ENCODE measurements at places on chromosomes 5 and 9. TPM values are rescaled to one million over a fixed set of nuclear protein-coding genes. Genes with fewer than 3 reads are reported as not detected.
A peak's percentile ranks its signal among the peaks of the same experiment; 100 is the strongest.

The OLFML2A gene
- total RNA-seq, result 39.3 TPM

- no peak for DNase-seq
Observed at GRCh38 chr5:56155992-56156584, 77.0 kb downstream of the ANKRD55 start.

DNA sequence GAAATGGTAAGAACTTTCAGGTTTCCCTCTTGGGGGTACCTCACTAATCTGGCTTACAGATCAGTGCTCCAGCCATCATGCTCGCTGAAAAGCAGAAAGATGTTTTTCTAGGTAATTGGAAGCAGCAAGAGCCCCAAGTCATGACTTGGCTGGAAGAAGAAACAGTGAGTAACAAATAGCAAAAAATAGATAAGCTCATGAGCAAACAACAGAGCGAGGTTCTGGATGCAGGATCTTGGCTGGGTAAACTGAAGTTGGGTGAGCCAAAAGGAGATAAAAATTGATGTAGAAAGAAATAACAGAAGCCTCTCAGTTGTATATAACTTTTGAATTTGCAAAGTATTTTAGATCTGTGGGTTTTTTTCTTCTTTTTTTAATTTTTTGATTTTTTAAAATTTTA lies 110.1 kb downstream of the INSYN2B start:
- DNase-seq, result no peak

The PSAT1 gene
- 6.9 TPM for total RNA-seq

The ZNF346 gene
- 52.1 TPM for total RNA-seq

- no peak for DNase-seq
Observed at GRCh38 chr9:12735665-12736064, 39.2 kb upstream of the LURAP1L start.

The GFI1B gene
- total RNA-seq, result not detected

The TMEM252 gene
- total RNA-seq, result not detected

DNA sequence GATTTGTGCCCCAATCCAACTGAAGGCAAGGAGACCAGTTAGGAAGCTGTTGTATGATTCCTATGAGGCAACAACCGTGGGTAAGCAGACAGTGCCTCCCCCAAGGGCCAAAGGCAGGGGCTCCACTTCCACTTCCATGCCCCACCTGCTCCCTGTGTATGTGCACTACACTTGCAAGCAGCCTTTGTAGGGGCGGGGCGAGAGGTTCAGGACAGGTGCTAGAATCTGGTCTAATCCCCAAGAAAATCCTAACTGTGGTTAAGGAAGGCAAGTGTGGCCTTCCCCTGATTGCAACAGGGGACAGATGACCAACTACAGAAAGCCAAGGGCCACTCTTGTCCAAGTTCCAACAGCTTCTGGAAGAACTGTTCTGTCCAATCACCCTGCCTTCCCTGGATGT lies 41.7 kb downstream of the B4GALT1 start:
- DNase-seq, result no peak

DNA sequence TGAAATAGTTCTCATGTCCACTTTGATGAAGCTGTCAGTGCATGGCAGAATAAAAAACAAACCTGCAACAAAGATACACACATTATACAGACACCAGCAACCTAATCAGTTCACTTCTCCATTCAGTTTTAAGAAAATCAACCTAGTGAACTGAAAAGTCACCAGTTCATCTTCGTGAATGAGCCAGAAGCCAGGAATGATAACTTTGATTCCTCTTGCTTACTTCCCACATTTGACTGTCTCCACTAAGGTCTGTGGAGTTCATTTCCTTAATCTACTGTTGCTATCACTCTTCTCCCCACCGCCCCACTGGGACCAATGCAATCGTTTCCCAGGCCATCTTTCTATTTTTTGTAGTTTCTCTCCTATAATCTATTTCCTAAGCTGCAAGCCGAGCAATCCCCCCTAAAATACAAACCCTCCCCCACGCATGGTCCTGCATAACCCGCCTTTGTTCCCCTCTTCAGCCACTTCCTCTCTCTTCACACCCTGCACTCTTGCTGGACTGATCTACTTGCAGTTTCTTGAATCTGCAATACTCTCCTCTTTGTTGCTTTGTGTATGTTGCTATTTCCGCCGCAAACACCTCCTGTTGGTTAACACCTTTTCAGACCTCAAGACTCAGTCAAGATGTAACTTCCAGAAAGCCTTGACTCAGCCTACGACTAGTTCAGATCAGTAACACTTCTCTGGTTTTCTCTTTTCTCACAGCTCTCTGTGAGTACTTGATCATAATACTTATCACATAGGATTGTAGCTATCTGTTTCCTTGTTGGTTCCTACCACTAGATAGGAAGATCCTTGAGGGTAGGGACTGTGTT lies 16.6 kb downstream of the STOM start:
- no peak for DNase-seq

DNA sequence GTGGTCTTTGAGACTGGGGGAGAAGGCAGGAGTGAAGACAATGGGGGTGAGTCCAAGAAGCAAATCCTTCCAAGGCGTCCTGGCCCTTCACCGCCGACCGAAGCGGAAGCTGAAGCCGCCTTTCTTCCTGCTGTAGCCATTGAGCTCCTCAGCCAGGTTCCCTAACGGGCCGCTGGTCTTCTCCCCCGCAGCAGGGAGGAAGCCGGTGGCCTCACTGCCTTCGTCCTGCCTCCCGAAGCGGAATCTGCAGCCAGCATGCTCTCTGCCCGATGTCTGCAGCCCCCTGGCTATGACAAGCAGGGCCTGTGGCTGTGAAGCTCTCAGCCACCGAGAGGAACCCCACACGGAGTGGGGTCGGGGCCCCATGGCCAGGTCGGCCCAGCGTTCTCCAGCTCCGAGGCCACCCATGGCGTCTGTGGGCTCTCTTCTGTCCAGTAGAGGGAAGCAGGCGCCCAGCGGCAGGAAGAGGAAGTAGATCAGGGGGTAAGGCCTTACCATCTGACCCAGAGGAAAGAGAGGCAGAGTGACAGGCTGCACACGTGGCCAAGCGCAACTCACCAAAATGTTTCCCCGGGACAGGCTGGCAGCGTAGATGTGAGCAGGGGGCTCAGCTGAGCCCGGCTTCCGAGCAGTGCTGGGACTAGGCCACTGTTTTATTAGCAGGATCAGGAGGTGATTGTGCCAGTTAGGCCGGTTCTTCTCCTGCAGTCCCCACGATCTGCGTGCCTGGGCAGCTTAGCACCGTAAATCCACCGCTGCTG lies 3.1 kb downstream of the QRFP start:
- DNase-seq, result no peak

GRCh38 chr5:144230806-144231205 lies 60.1 kb downstream of the KCTD16 start:
- no peak for DNase-seq

GRCh38 chr5:96226941-96227552 lies 206.0 kb downstream of the PCSK1 start:
- DNase-seq, result no peak

- no peak for DNase-seq
Observed at GRCh38 chr9:87500491-87501270, 3.0 kb downstream of the DAPK1 start.

- DNase-seq, result no peak
Observed at GRCh38 chr5:157761690-157762621, 18.4 kb downstream of the LSM11 start.

DNA sequence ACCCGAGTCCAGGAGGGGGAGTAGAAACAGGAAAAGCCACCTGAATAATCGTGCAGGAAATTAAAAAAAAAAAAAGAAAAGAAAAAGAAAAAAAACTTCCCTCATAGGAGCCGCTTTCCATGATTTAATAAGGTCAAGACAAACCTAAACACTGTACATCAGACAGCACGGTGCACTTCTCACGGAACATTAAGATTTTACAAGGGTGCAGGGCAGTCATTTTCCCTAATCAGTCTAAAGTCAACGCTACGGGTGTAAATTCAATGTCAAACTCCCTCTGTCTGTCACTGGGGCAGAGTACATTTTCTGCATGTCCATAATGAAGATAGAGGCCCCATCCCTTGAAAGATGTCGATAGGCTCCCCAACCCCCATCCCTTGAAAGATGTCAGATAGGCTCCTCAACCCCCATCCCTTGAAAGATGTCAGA lies 139.7 kb downstream of the TSSK1B start:
- no peak for DNase-seq

- no peak for DNase-seq
Observed at GRCh38 chr9:134198791-134199190, 34.4 kb upstream of the RNU6ATAC start.

GRCh38 chr9:25449503-25449902 lies 228.7 kb downstream of the TUSC1 start:
- no peak for DNase-seq

- DNase-seq, result no peak
Observed at GRCh38 chr9:111287127-111287526, 42.9 kb downstream of the OR2K2 start.

The TNFSF15 gene
- 0.74 TPM for total RNA-seq

The CTXN3 gene
- total RNA-seq, result not detected

The MPDZ gene
- total RNA-seq, result 38.8 TPM

GRCh38 chr5:107418071-107418470 lies 252.7 kb downstream of the EFNA5 start:
- no peak for DNase-seq

DNA sequence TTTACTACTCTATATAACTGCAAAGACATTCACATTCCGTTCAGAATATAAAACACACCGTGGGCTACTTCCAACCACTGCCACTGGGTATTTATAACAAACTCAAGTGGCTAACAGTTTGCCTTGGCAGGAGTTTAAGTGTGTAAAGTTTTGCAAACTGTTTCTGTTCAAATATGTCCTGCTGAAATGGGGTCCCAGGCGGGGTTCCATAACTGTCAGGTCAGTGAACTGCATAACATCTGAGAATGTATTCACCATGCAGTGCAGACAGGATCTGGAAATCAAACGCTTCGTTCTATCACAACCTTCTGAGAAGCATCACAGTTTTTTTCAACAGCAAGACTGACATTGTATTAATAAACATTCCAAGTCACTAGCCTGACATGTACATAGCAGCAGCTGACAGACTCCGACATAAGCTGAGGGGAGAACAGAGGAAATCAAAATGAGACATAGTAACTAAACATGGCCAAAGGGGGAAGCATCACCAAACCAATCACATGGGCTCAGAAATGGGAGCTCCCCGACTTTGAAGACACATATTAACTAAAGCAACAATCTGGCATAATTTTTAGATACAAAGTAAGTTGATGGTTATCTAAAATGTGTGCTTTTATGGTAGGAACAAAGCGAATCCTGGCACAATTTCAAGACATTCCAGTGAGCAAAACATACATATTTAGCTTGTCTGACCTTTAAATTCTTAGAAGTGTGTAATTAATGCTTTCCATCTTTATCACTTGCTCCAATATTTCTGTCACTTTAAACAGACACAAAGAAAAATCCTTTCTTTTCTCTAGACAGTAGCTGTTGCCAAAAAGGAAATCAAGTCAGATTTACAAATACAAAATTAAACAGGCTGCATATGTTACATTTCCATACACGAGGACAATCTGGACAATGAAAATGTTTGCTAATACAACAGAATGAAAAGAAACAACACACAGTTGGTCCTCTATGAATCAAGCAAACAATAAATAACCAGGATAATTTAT lies 156.8 kb downstream of the MAPKAP1 start:
- DNase-seq, result no peak

- DNase-seq, result no peak
Observed at GRCh38 chr5:67214707-67215447, 18.3 kb upstream of the CD180 start.

- no peak for DNase-seq
Observed at GRCh38 chr9:33778700-33779351, 16.5 kb upstream of the PRSS3 start.

GRCh38 chr5:126182971-126183695 lies 240.1 kb upstream of the GRAMD2B start:
- no peak for DNase-seq

GRCh38 chr9:18928711-18929110 lies 104.3 kb downstream of the SAXO1 start:
- no peak for DNase-seq

DNA sequence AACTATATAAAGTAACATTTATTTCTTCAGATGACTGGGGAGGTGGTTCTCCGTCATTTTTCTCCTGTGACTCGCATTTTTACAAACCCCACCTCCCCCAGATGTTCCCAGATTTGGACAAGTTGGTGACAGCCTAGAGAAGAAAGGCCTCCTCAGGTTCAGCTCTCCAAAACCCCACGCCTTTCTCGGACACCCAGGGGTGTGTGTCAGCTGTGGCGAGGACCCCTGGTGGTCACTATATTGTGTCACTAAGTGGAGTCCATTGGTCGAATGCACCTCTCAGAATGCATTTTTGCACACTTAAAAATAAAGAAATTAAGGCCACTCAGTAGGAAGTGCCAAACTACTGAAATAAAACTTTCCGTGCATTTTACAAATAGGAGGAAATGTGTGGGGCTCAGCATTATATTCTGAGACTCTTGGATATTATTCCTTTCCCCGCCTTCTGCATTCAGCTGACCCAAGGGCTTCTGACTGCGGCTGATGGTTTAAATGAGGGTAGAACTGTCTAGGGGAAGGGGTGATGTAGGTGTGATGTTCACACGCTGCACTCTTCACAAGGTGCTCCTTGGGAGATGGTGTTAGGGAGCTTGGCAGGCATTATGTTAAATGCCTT lies 47.6 kb downstream of the ACO1 start:
- DNase-seq, result no peak

DNA sequence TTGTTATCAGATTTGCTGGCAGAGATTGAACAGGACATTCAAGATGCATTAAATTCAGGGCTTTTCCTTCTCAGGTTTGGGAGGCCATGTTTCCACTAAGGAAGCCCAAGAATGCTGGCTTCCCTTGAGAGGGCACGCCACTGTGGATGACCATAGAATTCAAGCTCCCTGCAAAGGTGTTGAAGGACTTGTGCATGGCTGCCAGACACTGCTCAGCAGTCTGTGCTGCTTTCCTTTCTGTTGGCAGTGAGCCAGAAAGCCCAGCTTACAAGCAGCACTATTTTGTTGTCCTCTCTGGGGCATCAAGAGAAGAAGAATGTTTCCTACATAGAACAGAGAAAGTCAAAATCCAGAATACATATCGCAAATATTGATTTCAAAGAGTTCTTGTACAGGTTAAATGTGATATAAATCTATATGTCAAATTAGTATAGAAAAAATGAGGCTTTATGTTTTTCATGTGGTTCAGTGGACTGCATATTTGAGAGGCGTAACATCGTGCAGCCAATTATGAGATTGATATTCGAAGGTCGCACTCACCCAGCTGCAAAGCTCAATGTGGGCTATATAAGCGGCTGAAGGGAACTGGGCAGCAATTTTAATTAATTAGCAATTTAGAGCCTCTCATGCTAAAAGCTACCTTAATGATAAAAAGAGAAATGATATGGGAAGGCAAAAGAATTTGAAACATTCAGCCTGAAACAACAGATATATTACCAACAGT lies 103.1 kb upstream of the ISL1 start:
- no peak for DNase-seq

GRCh38 chr5:83474991-83475390 lies 3.4 kb downstream of the VCAN start:
- no peak for DNase-seq

DNA sequence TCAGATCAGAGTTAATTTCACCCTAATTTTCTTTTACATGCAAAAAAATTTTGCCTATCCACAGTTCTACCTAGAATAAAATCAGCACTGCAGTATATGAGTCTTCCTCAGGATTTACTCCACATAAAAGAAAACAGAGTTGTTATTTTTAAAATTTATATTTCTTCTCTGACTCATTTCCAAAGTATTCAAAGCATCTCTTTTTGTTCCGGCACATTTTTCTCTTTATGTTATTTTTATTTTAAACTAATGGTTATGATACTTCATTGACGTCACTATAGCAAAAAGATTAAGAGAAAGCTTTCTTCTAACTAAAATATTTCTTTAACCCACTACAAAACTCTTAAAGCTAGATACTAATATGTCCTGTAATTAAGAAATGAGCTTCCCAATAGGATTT lies 590.4 kb downstream of the PRELID2 start:
- DNase-seq, result no peak

- DNase-seq, result peak; percentile 88
Observed at GRCh38 chr5:159786901-159787691, 129.2 kb upstream of the ADRA1B start.

- no peak for DNase-seq
Observed at GRCh38 chr9:90834828-90835595, 33.4 kb downstream of the SYK start.

Measured in vagina (tissue), 2 donors.